NCI-H1092 (cell line): ENCODE measurements at places on chromosomes 5 and 9.

- no peak for DNase-seq
Observed at GRCh38 chr9:77877976-77878375, 153.6 kb downstream of the GNAQ start.

DNA sequence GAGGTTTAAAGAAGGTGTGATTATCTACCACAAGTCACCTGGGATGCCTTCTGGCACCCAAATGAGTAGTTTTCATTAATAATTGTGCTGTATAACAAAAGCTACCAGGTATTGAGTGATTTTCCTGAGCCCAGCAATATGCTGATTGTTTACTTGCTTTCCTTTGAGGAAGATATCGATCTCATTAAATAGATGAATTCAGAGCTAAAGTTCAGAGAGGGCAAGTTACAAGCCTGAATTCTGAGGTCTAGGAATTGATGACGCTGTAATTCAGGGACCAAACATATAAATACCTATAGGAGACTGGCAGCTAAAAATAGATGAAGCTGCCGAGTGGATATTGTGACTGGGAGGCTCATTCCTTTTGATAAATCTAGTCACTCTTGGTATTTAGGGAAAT, 1.1 kb downstream of the ERCC6L2 start:
- no peak for DNase-seq

DNA sequence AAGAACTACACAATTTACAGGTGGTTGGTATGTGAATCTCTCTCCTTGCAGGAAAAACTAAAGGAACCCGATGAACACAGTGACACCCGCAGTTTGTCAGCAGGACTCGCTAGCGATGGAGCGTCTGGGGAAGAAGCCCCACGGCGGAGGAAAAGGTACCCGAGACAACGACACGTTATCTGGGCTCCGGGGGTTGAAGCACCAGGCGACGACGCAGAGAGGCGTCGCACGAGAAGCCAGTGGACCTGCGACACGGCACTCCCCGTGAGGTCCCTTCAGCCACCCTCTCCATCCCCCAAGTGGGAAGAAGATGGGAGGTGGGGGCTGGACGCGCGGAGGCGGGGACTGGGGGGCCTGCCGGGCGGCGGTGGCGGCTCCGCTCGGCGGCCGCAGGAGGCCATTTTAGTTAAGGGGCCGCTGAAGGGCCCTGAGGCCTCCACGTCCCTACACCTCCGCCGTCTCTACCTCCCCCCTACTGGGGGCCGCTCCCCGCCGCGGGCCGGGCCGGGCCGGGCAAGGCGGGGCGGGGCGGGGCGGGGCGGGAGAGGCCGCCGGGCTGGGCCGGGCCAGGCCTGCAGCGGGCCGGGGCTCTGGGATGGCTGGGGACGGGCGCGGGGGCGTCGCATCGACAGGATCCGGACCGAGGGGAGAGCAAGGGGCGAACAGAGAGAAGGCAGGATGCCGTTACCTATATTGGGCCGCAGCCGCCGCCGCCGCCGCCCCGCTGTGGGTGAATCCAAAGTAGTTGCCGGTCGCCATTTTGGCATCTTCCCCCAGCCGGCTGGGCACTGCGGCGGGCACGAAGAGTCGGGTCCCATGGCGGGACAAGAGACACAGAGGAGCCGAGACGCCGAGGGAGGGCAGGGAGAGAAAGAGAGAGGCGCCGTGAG, 754 bp downstream of the ZFR start:
- DNase-seq: no peak

- no peak for DNase-seq
Observed at GRCh38 chr5:149633476-149634350, 52.4 kb downstream of the ARHGEF37 start.

DNA sequence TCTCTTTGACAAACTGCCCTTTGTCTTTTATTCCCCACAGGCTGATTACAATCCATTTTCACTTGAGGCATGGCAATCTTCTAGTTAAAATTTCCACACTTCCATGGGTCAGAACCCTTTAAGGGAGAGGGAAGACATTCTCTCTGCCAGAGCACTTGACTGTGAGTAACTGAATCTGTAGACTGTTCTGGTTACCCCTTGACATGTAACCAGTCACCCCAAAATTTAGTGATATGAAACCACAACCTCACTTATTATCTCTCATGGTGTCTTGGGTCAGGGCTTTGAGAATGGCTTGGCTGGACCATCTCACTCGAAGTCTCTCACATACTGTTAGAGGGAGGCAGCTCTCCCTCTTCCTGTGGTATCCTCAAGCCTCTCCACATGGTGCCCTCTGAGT, 14.0 kb downstream of the ITGA2 start:
- no peak for DNase-seq

DNA sequence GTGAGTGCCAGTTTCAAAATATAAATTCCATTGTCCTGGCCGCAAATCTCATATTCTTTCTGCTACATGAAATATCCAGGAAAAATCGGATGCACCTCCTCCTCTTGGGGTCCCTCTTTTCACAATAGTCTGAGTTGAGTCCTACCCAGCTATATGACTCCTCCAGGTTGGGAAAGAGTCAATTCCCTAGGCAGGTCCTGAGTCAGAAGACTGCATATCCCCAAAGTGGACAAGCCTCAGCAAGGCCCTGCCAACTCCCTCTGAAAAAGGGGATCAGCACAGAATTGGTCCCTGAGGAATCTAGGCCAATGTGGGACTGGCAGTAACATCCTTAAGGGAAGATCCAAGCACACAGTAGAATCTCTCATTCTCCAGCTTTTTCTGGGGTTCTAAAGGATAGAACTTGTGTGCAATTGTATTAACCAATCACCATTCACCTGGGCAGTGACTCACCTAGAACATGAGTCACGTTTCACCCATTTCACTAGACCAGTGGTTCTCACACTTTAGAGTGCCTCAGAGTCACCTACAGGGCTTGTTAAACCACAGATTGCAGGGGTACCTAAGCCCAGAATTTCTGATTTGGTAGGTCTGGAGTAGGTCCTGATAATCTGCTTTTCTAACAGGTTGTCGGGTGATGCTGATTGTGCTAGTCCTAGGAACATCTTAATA, 44.7 kb upstream of the TMEM215 start:
- DNase-seq: no peak

DNA sequence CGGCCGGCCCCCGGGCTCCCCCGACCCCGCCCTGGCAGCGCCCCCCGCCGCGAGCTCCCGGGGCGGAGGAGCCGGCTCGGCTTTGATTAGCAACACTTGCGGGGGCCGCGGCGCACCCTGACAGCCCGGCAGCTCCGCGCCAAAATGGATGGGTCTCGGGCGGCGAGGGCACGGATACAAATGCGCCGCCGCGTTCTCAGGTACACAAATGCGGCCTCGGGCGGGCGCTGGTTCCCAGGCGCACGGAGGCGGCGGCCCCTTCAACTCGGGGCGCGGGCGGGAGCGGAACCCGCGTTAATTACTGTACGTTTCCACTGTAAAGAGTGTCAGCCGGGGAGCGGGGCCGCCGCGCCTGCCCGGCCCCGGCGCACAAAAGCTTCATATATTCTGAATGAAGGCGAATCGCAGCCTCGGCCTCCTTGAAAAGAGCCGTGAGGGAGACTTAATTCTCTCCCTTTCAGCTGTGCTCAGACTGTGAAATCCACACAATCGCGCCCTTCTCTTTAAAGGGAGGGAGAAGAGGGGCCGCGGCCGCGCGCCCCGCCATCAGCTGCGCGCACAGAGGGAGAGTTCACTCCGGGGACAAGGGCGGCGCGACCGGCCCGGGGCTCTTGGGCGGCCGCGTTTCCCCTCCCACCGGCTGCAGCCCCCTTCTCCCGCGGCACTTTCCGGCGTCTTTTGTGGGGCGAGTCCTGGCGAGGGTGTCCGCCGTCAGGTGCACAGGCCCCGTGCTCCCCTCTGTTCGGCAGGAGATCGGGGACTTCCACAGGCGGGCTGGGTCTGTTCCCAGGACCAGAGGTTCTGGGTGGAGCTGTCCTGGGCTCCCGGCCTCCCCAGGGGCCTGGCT, 27.0 kb downstream of the MSX2 start:
- DNase-seq: no peak

DNA sequence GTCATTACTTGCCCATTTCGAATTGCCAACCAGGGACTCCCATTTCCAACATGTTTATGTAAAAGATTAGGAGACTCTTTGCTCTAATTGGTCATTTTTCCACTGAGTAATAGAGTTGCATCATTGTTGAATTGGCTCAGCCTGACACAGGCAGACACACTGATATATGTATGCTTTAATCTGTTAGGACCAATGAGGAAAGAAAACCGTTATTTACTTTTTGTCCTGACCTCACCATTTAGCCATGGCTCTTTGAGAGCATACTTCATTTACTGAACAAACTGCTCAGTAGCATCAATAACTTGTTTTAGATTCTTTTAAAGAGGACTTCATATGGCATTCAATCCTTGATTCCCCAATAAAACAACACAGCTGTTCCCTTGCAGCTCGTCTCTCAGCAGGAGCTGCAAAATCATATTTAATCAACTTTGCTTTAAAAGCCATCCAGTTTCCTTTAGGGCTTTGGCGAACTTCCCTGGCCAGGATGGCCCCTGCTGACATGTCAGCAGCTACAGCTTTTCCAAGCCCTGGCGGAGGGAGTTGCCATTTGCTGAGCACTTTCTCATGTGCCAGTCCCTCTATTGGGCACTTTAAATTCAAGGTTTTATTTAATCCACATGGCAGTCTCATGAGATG, 251.5 kb upstream of the TNC start:
- peak; percentile 73 for DNase-seq

GRCh38 chr5:111069839-111070238, 1.7 kb upstream of the TSLP start:
- DNase-seq: no peak

DNA sequence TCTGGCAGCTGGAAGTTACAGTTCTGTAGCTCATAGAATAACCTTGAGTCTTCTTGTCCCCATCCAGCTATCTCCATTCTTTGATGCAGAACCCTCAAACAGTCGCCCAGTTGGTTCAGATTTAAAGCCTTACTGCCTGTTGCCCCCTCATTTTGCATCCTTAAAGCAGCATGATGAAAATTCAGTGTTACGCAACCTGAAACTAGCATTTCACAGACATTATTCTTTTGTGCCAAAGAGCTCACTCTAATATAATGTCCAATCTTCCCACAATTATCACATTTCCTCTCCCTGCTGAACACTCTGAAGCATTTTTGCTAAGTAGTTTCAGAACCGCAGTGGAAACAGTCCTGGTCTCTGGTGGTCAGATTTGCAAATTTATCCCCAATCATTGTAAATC, 318.0 kb downstream of the PSAT1 start:
- no peak for DNase-seq

DNA sequence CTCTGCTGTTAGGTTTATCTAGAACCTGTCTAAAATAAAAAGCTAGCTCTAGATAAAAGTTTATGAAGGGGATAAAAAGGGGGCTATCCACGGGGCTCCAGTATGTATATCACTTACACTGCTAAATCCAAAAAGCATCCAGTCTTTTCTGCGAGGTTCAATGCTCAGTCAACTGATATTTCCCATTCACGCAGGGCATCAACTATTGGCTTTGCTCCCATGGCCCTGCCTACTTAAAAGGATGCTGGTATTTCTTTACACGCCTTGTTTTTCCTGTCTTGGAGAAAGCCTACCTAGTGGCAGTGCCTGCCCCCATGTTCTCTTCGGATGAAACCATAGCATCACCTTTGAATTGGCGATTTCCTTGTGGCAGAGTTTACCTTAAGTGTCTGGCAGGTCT, 8.1 kb downstream of the SPRY4 start:
- no peak for DNase-seq

DNA sequence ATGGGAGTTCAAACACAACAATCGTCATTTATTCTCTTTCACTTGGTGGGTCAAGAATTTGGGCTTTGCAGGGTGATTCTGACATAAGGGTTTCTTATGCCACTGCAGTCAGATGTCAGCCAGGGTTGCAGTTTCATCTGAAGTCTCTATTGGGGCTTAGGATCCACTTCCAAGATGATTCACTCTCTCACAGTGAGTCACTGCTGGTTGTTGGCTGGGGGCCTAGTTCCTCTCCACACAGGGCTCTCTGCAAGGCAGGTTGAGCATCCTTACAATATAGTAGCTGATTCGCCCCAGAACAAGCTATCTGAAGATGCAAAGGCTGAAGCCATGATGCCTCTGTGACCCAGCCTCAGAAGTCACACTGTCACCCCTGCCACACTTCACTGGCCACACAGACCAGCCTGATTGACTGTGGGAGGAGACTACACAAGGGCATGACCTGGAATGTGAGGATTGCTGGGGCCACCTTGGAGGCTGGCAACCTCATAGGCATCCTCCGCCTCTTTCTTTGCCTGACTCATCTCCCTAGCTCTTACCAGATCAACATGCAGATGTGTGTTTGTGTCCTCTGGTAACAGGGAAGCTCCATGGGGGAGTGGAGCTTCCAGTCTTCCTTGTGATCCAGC, 4.5 kb upstream of the CARD19 start:
- DNase-seq: no peak

DNA sequence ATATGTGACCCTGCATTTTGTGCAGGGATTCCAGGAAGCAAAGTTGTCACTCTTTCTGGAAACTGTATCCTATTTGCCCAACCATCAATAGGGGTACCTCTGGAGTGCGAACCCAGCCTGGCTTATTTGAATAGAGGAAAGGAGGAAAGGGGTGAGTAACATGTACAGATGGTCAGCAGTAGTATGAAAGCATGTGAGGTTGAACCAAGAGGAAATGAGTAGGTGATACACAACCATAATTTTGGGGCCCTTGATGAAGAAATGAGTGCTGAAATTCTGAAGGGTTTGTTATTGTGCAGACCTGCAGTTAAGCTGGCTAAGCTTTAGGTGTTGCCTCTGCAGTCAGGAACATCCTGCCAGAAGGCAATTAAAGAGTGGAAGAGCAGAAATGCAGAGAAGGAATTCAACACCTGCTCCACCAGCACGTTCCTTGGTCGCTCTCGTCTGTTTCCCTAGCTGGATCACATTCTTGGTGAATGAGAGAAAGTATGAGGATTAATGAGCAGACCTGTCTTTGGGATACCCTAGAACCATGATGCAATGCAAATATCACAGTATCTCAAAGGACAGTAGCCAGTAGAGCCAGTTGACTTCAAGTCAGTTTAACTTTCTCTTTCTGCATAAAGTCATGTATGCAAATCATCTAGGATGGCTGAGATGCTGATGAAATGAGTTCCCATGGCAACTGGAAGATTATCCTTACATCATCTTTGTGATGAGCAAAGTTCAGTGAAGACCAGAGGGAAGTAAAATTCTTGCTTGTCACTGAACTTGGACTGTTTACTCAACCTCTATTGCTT, 13.2 kb upstream of the IL12B start:
- DNase-seq: no peak

GRCh38 chr9:135968601-135969000, 7.4 kb upstream of the UBAC1 start:
- no peak for DNase-seq

- DNase-seq: no peak
Observed at GRCh38 chr9:89023740-89024139, 32.5 kb downstream of the S1PR3 start.

GRCh38 chr9:108579757-108580439, 275.9 kb downstream of the ACTL7B start:
- no peak for DNase-seq

- no peak for DNase-seq
Observed at GRCh38 chr5:90434116-90434714, 24.7 kb upstream of the CETN3 start.

GRCh38 chr5:39992617-39993202, 567.9 kb upstream of the DAB2 start:
- DNase-seq: no peak

GRCh38 chr5:40681363-40682153, 1.8 kb downstream of the PTGER4 start:
- DNase-seq: no peak

- DNase-seq: peak; percentile 81
Observed at GRCh38 chr9:92947268-92948037, at the start of gene FGD3. Gene FGD3 (plus strand): TSS chr9:92947523. CDS start chr9:92976257, 28,734 bp downstream.

GRCh38 chr5:149289301-149289700, 17.6 kb downstream of the AFAP1L1 start:
- no peak for DNase-seq
